Activated naive CD4-positive, alpha-beta T cell (primary cell): ENCODE measurements at places on chromosomes 7 and 10.

DNA sequence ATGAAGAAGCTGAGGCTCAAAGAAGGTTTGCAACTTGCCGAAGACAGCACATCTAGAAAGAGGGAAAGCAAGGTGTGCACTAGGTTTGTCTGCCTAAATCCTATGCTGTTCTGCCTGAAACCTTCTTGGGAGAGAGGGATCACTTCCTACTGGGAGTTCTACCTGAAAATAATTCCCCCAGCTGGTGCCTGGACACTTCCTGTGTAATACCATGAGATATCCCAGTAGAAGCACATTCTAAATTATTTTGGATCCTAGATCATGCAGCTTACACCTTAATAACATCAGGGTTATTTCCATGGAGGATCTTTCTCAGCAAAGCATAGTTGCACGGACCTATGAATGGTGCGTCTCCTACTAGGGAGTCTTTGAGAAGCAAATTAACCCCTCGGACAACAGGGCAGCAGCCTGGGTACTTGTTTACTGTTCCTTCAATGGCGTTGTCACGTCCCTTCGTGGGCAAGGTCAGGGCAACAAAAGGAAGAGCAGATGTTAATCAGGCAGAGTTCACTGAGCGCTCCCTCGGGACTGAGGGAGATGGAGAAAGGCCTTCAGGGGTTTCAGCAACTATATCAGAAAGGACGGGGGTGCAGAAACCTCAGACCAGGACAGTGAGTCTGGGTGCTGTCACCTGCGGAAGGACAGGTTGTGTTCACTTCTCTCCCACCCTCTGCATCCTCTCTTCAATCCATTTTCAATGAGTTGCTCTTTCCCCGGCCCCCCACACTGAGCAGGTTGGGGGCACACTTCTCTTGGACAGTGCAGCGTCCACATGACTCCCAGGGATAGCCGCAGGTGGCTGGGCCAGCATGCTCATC is 44.0 kb downstream of the OAT start:
- no peak for DNase-seq

DNA sequence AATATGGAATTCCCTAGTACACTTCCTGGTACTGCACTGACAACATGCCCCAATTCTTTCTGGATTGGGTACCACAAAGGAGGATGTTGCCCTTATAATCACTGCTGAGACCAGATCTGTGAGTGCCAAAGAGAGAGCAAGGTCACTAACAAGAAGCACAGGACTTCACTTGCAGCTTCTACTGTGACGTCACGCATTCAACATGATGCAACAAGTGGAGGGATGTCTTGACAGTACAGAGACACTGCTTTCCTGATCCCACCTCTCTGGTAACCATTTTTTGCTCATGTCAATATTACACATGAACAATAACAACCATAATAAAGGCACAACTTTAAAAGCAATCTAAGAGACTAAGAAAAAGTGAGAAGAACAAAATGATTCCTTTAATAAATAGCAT is 414.1 kb upstream of the LRRN3 start:
- no peak for DNase-seq

- DNase-seq = no peak
Measured at GRCh38 chr10:71509444-71509843, 112.7 kb downstream of the CDH23 start.

DNA sequence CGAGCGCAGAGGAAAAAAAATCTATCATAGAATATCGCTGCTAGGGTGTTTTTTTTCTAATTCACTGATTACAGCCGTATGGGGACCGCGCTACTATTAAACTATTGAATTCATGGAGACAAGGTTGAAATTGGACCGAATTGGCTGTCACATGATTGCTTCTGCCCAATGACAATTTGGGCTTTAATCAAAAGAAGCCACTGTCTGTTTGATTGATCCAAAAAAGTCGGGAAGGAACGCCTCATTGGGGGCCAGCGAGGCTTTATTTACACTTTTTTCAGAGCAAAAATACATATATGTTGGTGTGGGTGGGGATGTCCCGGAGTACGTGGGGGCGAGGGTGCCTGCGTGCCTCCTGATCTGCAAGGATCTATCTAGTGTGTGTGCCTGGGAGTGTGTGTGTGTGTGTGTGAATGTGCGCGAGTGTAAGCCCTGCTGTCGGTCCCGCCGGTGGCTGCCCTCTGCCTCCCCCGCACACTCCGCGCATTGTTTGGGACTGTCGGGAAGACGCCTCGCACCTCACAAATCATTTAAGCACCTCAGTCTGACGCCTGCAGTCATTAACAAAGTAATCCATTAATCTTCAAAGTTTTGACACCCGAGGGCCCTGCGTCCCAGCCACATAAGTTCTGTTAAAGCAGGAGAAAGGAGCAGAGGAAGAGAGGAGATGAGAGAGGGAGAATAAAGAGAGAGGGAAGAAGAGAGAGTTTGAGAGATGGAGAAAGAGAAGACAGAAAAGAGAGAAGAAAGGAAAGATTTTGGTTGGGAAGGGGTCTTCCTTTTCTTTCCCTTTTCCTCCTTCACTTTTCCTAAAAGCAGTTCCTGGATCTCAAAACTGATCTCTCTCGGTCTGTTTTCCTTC is at the start of gene HOXA2:
Gene HOXA2 (minus strand): TSS at position 103 of the 862 bp plus-strand sequence. CDS start 183 bp downstream, outside the sequence.
- DNase-seq = no peak
